ENCODE measurements at places on chromosomes 7 and 10.

DNA sequence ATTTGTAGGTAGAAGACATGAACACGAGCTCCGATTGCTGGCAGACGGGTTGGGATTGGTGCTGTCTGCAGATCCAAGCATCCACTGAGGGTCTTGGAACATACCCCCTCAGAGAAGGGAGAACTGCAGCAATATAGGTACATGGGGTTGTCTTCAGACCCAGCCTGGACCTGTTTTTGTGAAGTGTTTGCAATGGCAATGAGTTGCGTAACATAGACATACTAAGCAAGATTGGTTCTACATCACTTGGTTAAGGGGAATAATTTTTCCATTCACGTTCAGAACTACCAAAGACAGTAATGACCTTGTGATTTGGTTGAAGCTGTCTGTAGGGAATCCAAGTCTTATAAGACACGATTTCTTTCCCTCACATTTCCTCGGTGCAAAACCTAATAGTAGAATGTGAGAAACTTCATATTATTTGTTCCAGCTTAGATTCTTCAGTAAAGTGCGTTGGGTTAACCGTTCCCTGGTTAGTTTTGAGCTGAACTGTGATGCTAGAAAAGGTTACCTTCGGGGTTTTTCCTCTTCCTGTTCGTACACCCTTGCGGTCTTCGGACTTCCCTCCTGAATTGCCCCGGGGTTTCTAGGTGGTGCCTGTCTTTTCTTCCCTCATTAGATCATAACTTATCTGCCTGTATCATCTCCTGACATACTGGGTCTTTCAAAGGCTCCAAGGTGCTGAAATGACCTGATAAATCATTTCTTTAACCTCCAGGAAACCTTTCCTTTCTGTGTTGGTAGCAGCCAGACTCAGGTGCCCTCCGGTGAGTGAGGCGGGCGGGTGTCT lies 14.4 kb downstream of the PROSER2 start:
- no peak for DNase-seq

DNA sequence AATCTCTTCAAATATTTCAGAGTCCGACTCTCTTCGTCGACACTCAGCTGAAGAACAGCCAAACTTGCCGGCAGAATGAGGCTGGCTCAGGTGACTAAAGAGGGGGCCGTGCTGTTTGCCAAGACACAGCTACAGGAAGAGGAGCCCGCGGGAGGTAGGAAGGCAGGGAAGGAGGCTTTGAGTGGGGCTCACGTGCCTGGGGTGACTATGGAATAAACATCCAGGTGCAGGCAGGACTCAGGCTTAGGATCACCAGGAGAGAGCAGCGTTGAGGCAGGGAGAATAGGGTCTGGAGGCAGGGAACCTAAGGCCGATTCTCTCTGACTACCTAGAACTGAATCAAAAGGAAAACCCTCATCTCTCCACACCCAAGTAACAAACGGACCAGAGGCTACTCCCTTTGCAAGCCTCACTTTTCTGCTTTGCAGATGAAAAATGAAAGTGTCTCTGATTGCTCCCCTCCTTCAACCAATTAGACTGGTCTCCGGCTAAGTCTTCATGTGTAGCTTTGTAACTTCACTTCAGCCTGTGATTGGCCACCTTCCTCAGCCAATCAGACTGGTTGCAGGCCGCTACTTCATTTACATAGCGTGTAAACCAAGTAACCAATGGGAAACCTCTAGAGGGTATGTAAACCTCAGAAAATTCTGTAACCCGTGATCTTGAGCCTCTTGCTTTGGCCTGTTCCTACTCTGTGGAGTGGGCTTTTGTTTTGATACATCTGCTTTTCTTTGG lies 19.7 kb upstream of the BNIP3 start:
- DNase-seq = peak; percentile 32

GRCh38 chr7:36597090-36597773 lies 127.1 kb downstream of the AOAH start:
- no peak for DNase-seq

DNA sequence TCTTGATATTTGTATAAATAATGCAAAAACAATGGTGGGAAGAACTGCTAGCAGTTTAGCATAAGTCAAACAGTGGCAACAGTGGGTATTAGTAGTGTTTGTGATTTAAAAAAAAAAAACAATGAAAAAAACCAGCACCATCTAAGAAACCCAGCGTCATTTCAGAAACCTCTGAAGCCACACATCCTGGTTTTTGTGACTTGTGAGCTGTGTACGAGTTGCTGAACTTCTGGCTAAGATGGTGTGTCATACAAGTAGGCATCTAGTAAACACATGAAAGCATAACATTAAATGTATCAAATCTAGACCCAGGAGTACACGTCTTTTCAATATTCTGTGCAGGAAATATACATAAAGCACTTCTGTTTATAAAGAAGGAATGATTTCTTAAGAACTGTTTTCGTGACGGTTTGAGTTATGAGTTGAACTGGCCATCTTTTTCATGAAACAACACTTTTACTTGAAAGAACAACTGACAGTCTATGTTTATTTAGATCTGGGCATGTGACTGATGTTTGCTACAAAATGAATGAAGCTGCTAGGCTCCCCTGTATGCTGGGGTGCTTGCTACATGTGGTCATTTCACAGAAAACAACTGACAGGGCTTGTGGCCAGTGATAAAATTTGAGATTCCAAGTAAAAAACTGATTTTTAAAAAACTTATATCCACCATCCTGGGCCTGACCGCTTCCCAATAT lies 143.5 kb downstream of the PIP4K2A start:
- no peak for DNase-seq

DNA sequence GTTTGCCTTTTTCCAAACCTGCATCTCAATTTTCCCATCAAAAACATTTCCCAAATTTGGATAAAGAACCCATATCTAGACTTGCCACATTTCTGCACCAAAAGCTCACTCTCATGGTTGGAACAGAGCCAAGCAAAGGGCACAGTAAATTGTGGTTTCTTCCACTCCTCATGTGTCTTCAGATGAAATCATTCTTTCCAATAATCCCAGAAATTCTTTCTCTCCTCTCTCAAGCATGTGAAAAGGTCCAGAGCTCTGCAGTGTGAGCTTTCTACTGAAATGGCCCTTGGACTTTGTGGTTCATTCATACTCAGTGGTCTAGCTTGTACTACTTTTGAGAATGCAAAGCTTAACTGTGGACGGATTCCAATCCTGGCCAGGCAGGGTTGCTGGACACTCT lies 19.8 kb downstream of the PRSS2 start:
- DNase-seq = no peak

GRCh38 chr7:3404501-3404900 lies 103.4 kb downstream of the SDK1 start:
- peak; percentile 33 for DNase-seq

DNA sequence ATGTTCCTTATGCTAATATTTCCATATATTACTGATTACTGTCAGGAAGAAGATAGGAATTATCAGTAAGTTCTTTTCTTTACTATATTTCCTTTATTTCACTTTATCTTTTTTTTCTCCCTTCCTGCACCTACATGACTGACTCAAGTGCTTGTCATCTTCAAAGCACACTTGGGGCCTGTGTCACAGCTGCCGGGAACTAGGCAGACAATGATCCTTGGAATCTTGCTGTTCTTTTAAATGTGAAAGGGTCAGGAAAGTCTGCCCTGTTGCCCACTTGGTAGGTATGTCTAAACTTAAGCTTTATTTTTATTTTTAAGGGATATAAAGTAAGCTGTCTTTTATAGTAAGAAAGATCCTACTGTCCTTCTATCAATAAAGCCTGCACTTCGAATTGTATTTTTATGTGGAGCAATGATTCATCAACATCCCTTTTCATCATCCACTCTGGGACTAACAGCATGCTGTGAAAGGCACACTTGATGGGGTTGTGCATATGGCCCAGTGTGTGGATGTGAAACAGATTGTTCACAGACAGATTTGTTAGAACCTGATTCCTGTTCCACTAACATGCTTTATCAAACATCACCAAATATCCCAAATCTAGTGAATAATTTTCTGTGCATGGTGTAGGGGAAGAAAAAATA lies 556.9 kb downstream of the DNAJB9 start:
- DNase-seq = peak; percentile 18

- DNase-seq = no peak
Measured at GRCh38 chr10:44990965-44991364, 9.8 kb upstream of the ZNF22 start.

DNA sequence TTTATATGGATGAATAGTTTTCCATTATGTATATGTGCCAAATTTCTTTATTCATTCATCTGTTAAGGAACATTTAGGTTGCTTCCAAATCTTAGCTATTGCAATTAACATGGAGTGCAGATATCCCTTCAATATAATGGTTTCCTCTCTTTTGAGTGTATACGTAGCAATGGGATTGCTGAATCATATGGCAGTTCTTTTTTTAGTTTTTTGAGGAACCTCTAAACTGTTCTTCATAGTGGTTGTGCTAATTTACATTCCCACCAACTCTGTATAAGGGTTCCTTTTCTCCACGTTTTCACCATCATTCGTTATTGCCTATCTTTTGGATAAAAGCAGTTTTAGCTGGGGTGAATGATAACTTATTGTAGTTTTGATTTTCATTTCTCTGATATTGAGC lies 46.5 kb downstream of the FAS start:
- no peak for DNase-seq

GRCh38 chr7:101589052-101589451 lies 40.0 kb downstream of the MYL10 start:
- no peak for DNase-seq

DNA sequence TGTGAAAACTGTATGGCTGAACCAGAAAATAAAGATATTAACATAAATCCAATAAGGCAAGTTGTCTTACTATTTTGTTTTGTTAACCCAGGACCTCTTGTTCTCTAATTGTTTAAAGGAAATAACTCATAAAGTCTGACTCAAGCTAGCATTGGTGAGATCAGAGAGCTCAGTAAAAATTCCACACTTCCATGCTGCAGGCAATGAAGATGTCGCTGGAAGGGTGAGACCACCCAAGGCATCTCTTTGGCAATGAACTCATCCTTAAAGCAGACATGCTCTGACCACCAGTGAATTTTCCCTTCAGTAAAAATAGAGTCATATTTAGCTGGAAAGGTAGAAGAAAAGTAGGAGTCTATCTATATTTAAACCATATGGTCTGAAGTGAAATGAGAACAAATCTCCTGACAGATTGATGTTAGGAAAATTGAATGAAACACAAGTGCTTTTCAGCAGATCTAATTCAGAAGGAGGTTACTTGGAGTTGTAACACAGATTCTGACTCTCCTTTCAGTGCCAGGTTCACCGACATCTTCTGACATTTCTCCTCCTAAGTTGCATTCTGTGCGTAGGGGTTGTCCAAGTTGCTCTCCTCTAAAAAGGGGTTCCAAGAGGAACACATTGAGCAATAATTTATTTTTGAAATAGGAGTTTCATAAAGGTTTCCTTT lies 32.8 kb upstream of the VIPR2 start:
- peak; percentile 17 for DNase-seq

GRCh38 chr7:49866076-49866735 lies 92.8 kb downstream of the VWC2 start:
- no peak for DNase-seq

DNA sequence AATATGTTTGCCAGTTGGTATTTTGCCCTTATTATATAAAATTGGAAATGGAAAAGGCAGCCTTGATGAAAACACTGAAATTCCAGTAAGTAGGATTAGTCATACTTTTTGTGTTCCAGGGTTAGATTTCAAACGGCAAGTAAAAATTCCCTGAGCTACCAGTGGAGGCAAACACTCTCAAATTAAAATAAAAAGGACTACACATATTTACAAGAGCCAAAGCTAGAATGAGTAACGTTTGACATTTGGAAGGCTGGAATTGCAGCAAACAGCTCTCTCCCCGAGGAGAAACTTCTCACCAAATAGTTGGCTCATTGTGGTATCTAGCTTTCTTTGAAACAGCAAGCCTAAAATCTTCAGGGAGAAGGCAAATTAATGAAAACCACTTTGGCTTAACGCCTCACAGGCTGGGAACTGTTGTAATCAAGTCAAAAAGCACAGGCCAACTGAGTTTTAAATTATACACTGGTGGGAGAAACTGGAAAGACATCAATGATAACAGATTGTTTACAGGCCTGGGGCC lies 288.4 kb downstream of the SNX13 start:
- DNase-seq = peak; percentile 88

DNA sequence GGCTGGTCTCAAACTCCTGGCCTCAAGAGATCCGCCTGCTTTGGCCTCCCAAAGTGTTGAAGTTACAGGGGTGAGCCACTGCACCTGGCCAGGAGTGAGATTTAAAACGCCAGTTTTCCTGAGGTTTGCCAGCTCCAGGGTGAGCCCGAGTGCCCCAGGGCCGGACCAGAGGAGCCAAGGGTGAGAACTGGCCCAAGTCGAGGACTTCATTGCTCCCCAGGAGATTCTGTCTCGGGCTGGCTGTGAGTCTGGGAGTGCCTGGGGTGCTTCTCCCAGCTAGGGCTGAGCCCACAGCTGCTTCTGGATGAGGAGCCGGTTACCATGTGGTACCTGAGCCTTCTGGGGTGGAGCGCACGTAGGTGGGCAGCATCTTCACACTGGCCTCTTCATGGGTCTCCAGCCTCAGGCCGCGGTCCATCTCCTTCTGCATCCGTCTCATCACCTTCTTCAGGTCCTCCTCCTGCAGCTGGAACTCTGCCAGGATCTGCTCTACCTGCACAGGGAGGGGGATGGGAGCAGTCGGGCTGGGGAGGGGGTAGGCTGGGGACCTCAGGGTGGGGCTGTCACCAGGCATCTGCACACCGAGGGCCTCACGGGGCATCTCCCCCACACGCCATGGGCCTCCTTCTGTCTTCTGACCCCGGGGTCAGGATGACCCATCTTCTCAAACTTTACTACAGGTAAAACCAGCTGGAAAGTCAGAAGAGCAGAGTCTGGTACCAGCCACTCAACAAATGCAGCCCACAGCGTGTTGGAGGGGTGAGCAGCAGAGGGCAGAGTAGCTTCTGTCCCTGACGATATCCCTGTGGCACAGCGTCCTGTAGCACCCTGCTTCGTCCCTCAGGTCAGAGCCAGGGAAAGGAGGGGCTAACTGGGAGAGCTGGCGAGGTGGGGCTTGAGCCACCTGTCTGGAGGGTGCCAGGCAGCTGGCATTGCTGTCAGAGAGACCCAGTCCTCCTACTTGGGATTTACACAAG lies 12.1 kb upstream of the MYL7 start:
- DNase-seq = no peak

DNA sequence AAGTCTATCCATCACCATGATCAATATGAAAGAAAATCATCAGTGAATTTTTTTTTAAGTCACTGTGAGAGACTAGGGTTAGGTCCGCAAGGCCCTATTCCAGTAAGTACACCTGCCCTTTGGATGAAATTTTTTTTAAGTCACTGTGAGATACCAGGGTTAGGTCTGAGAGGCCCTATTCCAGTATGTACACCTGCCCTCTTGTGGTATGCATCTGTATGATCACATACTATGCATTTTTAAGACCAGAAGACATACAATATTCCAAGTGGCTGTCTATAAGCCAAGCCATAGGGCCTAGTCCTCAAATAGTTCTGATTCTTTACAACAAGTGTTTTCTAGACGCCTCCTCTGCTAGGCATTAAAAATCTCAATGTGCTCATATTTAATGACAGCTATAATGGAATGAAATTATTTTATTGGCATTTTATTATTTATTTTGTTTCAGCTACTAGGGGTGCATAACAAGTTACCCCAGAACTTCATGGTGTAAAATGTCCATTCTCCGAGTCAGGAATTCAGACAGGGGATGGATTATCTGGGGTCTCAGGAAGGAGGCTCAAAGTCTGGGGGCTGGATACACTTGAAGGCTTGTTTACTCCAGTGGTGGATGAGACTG lies 53.1 kb downstream of the TEX36 start:
- DNase-seq = peak; percentile 27

GRCh38 chr7:12137283-12137682 lies 73.8 kb upstream of the TMEM106B start:
- no peak for DNase-seq

- DNase-seq = peak; percentile 79
Measured at GRCh38 chr10:75191821-75192568, 18.6 kb upstream of the VDAC2 start.

GRCh38 chr7:70700055-70700940 lies 431.6 kb upstream of the GALNT17 start:
- DNase-seq = no peak

GRCh38 chr10:7529638-7530037 lies 118.8 kb upstream of the SFMBT2 start:
- no peak for DNase-seq

All from astrocyte of the spinal cord (primary cell).